Activated T-cell treated with anti-CD3 and anti-CD28 coated beads for 48 hours (primary cell): ENCODE measurements at places on chromosomes 12 and 14.

DNA sequence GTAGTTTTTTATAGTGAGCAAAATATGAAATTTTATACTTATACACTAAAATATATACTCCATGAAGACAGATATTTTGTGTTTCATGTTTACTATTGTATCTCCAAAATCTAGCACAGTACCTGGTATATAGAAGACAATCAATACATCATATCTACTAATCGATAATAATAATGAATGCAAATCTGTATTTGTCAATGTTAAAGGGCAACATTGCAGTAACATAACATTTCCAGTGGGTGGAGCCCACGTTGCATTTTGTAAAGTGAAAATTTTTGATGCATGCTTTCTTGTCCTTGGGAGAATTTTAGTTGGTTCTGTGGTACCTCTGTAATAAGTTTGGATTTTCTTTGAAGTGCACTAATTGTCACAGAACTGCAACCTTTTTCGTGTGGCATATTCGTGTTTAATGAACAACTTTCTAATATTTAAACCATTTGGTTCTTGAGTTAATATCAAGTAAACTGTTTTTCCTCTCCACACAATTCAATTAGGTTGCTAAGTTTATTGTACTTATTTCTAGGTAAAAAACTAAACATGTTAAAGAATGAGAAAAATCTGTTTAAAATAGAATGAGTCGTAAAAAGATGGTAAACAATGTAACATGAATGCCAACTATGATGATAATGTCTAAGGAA is 47.4 kb downstream of the AVPR1A start:
- DNase-seq, result no peak

DNA sequence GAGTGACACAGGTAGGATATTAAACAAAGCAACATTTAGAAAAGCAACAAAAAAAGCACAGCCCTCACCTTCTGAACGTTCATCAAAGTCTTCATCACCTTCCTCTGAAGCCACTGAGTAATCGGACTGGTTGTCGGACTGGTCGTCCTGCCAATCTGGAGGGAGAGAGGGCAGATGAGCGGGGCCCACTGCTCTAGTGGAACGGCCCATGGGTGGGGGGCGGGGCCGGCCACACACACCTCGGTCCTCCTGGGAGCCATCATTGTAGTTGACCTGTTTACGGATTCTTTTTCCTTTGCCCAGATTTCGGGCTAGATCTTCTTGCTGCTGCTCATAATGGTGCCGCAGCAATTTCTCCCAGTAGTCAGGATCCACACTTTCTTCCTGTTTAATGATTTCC is 14.9 kb upstream of the NOP2 start:
- DNase-seq, result no peak

DNA sequence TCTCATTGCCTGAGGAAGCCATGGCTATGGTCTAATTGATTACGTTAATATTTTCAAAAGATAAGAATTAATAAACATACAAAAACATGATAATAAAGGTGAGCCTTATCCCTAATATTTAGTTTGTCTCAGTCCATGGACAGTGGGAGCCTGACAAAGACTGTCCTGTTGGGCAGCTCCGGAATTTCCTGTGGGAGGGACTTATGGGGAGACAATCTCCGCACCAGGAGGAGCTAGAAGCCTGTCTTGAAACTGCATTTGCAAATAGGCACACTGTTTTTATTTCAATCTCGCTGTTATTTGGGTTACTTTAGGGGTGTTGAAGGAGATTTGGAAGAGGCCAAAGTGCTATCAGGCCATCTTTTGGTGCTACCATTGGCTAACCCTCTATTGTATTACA is 50.8 kb upstream of the ZDHHC17 start:
- DNase-seq, result no peak

- DNase-seq, result no peak
Observed at GRCh38 chr14:64508215-64508776, 3.7 kb downstream of the ZBTB1 start.

GRCh38 chr12:116672842-116673516 is 64.9 kb downstream of the SPRING1 start:
- DNase-seq, result no peak
